ENCODE measurements at places on chromosomes 12 and 14.
A peak's percentile ranks its signal among the peaks of the same experiment; 100 is the strongest.

DNA sequence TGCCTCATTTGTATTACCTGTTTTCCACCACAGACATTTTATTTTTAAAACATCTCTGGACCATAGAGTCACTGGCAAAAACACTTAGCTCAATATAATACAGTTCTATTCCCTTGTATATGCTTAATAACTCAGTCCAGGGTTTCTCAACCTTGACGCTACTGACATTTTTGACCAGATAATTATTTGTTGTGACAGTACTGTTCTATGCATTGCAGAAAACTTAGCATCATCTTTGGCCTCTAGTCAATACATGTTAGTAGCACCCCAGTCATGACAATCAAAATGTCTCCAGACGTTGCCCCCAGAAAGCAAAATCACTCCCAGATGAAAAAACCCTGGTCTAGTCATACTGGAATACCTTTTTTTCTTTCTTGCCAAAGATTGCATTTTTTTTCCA, 174.7 kb downstream of the TMEM132D start:
- no peak for DNase-seq

DNA sequence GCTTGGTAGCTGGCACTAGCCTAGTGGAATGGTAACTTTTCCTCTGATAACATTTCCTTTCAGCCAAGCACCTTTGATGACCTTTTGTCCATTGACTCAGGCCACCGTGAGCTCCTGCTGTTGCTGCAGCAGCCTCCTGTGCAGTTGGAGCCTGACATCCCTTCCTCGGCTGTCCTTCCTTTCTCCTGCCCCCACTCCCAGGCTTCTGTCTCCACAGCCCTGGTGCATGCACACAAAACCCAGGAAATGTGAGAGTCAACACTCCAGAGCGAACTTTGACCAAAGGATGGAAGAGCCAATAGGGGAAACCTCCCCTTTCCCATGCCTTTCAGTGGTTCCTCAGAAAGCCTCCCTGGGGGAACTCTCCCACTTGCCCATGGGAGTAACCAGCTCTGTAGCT, 115.0 kb downstream of the TMEM260 start:
- no peak for DNase-seq

DNA sequence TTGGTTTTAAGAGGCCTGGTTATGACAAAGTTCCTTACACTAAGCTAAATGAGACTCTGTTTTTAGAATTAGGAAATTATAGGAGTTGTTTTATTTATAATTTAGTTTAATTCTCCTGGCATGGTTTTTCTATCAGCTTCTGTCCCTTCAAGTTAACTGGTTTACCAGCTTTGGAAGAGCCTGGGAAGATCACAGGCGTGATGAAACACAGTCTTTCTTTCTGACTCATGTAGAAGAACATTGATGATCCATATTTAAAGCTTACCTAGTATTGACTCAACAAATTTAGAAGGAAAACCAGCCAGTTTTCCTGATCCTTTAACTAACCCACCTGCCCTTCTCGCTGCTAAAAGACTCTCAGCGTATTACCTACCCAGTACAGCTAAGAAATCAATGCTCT, 155.2 kb downstream of the TGFB3 start:
- no peak for DNase-seq

GRCh38 chr12:54596526-54596946, 8.1 kb upstream of the PPP1R1A start:
- DNase-seq, result peak; percentile 31

GRCh38 chr14:77965919-77966435, 166.1 kb downstream of the ADCK1 start:
- DNase-seq, result peak; percentile 75

GRCh38 chr12:6046511-6047180, 77.8 kb downstream of the VWF start:
- DNase-seq, result no peak

GRCh38 chr12:52130711-52131110, 51.2 kb downstream of the SMIM41 start:
- DNase-seq, result peak; percentile 65

GRCh38 chr12:51528852-51529650, 62.0 kb upstream of the SCN8A start:
- DNase-seq, result no peak

DNA sequence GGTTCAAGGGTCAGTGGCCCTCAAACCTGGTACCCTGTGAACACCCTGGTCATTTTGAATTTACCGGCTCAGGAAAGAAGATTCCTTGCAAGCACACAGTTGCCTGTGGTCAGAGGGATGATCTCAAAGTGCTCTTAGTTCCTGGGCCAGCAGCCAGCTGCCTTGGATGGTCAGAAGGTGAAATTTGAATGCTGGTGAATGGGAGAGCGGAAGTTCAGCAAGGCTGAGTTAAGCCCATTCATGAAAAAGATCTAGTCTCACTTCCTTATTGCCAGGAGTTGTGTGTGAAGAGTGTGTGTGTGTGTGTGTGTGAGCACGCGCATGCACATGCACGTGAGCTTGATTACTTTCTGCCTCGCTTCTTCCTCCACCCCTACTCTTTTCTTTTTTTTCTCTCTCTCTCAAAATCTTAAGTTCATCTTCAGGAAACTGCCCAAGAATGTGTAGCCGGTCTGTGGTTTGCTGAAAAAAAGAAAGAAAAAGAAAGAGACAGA, 155.5 kb upstream of the CCND2 start:
- no peak for DNase-seq
